AG08395 (cell line): ENCODE measurements at places on chromosomes 3 and 15.

- DNase-seq, result no peak
Observed at GRCh38 chr3:73474619-73475018, 150.1 kb downstream of the PDZRN3 start.

- no peak for DNase-seq
Observed at GRCh38 chr3:44437800-44438199, 39.7 kb downstream of the ZNF445 start.

DNA sequence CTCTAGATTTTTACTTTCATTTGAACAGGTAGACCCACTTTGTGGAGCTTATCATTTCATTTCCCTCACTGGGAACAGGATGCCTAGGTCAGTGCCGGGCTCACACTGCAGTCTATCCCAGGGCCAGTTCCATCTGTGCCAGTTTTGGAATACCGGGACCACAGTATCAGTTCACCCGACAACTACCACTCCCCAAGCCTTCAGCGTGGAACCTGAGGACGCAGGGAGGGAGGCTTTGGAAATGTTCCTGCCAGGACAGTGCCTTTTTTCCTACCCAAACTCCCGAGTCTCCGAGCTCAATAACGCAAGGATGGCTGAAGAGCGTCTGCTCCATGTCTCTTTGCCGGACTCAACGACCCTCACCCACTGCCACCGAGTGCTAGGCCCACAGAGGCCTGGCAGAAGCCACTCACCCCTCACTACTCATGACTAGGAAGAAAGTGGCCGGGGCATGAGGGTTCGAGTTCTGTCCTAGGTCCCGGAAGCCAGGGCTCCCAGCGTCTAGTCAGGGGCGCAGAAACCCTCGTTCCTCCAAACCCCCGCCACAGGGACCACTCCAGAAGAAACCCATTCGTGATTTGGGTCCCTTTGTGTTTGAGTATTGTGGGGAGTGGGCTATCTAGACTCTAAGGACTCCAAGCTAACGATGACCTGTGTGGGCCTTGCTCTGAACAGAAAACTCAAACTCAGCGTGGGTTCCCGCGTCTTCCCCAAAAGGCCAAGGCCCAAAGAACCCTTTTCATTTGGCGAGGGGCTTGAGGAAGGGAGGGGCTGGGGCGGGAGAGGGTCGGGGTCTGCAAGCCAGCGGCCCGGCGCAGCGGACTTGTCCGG lies 11.4 kb downstream of the ZIC1 start:
- DNase-seq, result no peak

DNA sequence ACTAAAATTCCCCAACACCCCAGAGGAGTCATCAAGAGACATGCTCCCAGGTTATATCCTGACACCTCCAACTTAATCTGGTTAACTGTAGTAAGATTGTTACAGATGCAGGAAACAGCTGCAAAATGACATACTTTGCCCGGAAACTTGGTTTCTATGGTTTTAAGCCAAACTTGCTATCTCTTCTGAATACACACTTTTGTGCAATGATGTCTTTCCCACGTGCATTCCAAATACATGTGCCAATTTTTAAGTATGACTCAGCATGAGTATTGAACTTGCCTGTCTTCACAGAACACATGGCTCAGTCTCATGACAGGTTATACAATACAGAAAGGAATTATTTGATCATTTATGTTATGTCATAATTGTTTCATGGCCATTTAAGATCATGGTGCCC lies 207.0 kb upstream of the DCBLD2 start:
- peak; percentile 83 for DNase-seq

DNA sequence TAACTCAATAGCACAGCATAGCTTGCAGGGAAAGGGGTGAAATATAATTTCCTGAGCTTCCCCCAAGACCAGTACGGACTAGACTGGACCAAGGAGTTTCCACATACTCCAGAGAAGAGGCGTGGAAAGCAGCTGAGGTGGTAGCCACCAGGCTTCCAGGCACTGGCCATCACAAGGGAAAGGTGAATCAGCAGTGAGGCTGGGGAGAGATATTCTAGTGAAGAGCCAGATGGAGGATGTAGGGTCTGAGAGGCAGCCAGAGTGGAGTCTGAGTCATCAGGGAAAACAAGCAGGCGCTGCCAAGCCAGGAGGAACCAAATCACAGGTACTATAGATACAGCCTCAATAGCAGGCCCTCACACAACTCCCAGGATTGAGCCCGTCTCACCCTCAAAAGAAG lies 9.6 kb upstream of the RASA2 start:
- DNase-seq, result peak; percentile 68

DNA sequence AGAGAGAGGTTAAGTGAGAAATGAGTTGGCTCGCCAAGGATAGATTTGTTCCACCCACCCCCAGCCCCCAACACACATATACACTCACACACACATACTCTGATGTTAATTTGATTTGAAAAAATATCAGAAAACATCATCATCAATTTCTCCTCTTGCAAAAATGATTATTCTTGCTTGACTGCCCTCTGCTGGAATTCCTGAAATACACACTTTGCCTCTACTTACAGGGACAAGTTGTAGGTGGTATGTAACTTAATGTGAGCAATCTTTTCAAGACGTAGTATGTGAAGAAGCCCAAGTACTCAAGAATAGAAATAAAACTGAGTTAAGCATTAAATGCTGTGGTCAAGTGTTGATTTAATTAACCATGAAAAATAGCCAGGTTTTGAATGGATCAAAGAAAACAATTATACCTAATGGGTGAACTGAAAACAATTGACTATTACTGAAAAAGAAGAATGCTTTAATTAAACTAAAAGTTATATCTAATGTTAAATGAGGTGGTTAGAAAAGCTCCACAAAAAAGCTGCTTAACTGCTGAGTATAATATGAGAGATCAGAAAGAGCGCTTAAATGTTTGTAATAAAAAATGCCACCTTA lies 46.6 kb upstream of the MDFIC2 start:
- peak; percentile 2 for DNase-seq

- DNase-seq, result no peak
Observed at GRCh38 chr3:13670292-13670691, 121.4 kb downstream of the FBLN2 start.

DNA sequence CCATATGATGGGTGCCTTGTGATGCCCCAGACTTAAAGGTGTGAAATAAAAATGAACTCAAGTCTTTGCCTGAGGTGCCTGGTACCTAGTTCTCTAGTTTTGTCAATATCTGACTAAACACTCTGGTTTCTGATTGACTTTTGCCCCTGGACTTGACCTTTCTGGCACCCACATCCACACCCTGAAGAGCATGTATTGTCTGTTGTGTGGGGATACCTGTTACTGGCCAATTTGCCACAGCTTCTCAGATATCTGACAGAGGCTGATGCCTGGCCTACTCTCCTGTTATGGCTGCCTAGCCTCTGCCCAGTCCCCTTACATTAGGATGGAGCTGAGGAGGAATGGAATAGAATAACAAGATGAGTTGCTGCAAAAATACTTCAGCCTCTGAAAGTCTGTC lies 3.6 kb downstream of the ZBTB38 start:
- no peak for DNase-seq

DNA sequence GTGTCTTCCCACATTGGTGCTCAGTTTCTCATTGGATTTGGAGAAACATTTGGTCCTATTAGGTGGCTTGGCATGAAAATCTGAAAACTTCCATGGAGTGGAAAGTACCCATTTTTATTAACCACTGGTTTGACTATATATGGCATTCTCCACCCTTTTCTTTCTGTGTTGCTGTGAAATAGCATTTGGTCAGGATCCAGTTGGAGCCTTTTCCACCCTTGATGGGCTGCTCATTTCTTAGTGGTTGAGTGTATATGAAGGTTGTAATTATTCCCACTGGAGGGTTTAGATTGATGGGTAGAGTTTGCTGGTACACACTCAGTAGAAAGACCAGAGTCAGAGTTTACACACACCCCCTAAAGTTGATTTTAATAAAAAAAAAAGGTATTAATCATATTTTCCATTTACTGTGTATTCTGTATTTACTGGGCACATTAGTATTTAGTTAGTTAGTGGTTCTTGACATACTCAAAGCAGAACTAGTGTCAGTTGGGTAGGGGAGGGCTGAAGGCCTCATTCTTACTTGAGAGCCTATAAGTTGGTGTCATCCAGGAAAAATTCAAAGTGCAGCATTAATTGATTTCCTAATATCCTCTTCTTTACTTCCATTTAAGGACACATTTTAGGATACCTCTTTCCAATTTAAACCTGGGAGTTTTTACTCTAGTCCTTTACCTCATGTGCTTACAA lies 69.5 kb downstream of the FLNB start:
- no peak for DNase-seq

DNA sequence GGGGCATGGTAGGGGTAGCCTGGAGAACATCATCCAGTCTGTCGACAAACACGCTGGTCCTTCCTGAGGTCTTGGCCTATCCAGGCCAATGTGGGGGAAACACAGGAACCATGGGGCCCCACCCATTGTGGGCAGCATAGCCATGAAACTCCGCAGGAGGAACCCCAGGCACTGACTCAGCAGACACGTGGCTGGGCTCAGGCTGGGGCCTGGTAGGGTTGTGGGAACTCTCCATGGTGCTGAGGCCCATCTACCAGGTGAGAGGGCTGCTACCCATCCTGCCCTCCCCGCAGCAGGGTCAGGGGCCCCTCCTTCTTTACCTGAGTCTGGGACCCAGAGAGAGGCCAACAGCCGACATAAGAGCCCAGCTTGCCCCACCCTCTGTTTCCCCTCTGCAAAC lies 22.6 kb upstream of the CACNA2D2 start:
- peak; percentile 76 for DNase-seq

DNA sequence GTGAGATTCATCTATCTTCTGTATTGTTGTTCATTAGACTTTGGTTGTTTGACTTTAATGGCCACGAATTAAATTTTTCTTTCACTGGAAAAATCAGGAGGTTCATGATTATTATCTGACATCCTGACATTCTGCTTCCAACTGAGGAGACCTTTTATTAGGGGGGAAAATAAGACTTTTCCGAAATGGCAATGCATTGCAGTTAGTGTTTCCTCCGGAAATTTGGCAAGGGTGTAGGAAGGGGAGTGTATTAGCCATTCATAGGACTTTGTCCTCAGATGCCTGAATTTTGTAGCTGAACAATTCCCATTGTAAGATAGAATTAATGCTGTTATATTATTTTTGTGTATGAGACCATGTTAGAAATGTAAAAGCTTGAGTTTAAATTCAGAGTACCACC lies 450.6 kb upstream of the TGFBR2 start:
- DNase-seq, result no peak

- peak; percentile 58 for DNase-seq
Observed at GRCh38 chr3:136957751-136958288, at the start of gene IL20RB. IL20RB (plus strand) TSS chr3:136957983; CDS start chr3:136958114, 131 bp downstream.
